ENCODE measurements at places on chromosomes 7 and 10. TPM values are rescaled to one million over a fixed set of nuclear protein-coding genes. Genes with fewer than 3 reads are reported as not detected.

The HOXA5 gene
- not detected for total RNA-seq

The TMEM229A gene
- total RNA-seq: not detected

The TMEM196 gene
- total RNA-seq: not detected

The TPST1 gene
- 2.7 TPM for total RNA-seq

The PPP1R9A gene
- 31.6 TPM for total RNA-seq

The CADPS2 gene
- 17.8 TPM for total RNA-seq

The SSC4D gene
- 1.2 TPM for total RNA-seq

The RPEL1 gene
- total RNA-seq: not detected

The MAT1A gene
- total RNA-seq: not detected

The ELMO1 gene
- 11.5 TPM for total RNA-seq

The STAG3 gene
- total RNA-seq: 1.4 TPM

The ITGB1 gene
- total RNA-seq: 713 TPM

The KLHDC10 gene
- 27.9 TPM for total RNA-seq

The NOD1 gene
- 8.0 TPM for total RNA-seq

The CRHR2 gene
- 0.21 TPM for total RNA-seq

The TASOR2 gene
- 45.6 TPM for total RNA-seq

The LRMDA gene
- 59.8 TPM for total RNA-seq

The EPHA1 gene
- not detected for total RNA-seq

The KCNMA1 gene
- total RNA-seq: 1.7 TPM

The CYP2C19 gene
- total RNA-seq: not detected

The PRTFDC1 gene
- 5.3 TPM for total RNA-seq

The OPALIN gene
- not detected for total RNA-seq

The LHFPL3 gene
- not detected for total RNA-seq

The HMX2 gene
- not detected for total RNA-seq

The HOGA1 gene
- 17.8 TPM for total RNA-seq

The ADGRA1 gene
- total RNA-seq: not detected

The COL17A1 gene
- total RNA-seq: not detected

The PFKP gene
- 193 TPM for total RNA-seq
